ENCODE measurements at places on chromosomes 3 and 15.

GRCh38 chr3:4834403-4834866 lies 144.8 kb upstream of the BHLHE40 start:
- peak; percentile 61 for DNase-seq

GRCh38 chr15:98124581-98124980 lies 164.1 kb downstream of the ARRDC4 start:
- no peak for DNase-seq

DNA sequence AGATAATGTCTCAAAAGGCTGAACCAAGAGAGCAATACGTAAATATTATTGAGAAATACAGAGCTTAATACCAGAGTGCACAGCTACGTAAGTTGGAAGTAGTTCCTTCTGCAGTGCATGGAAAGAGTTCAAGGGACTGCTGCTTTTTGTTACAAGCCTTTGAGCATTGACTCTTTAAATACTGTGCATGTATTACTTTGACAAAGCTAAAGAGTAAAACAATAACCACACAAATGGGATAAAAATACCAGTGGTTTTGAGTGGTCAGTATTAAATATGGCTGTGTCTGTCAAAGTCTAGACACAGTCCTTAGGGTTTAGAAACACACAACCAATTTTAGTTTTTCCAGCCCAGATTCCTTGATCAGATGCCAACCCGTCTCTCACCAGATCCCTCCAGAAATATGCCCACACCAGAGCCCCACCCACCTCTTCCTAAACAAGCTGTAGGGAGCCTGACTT lies 62.1 kb downstream of the SSR3 start:
- no peak for DNase-seq

- DNase-seq = no peak
These were observed 592.7 kb upstream of the NAALADL2 start for GRCh38 chr3:174266476-174266875.

- no peak for DNase-seq
These were observed 223.7 kb downstream of the MAGI1 start for GRCh38 chr3:65814845-65815578.

- no peak for DNase-seq
These were observed 12.5 kb downstream of the MRPS25 start for GRCh38 chr3:15052335-15053242.

- DNase-seq = no peak
These were observed 47.2 kb upstream of the IREB2 start for GRCh38 chr15:78390826-78391225.

DNA sequence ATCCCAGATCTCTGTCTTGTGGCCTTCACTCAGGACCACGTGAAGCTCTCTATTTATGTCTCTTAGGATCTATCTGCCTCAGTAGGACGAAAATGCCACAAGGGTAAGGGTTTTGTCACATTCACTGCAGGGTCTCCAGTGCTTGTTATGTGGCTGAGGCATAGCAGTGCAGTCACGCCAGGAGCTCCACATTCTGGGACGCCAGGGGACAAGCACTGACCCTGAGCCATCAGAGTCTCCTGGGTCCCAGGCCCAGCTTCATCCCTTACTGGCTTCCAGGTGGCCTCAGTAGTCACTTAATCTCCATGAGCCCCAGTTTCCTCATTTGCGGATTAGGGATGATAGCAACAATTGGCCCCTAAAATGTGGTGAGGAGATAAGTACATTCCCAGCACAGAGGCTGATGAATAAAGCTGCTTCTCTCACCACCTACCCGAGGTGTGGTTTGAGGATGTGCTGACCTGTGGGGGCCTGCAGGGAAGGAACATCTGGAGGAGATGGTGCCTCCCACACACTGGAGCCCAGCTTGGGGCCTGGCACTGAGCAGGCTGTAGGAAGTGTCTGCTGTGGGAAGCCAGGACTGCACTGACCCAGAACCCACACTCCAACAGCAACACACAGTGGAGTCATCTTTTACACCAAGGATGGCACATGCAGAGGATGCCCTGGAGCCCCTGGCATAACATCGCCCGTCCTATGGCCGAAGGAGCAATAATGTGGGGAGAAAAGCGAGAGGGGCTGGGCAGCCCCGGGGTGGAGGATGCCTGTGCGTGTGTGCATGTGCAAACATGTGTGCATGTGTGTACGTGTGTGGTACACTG lies 93.2 kb upstream of the IQSEC1 start:
- no peak for DNase-seq
